ENCODE measurements at places on chromosomes 6 and 20.

GRCh38 chr6:131972741-131973140 is 21.6 kb upstream of the CCN2 start:
- DNase-seq = no peak

GRCh38 chr6:139395891-139396301 is 21.4 kb upstream of the CITED2 start:
- no peak for DNase-seq

GRCh38 chr20:15836634-15837033 is 736.6 kb downstream of the KIF16B start:
- DNase-seq = no peak

GRCh38 chr20:42161228-42161829 is 543.2 kb upstream of the CHD6 start:
- no peak for DNase-seq

- DNase-seq = no peak
Measured at GRCh38 chr20:54497931-54498718, 22.7 kb downstream of the DOK5 start.

DNA sequence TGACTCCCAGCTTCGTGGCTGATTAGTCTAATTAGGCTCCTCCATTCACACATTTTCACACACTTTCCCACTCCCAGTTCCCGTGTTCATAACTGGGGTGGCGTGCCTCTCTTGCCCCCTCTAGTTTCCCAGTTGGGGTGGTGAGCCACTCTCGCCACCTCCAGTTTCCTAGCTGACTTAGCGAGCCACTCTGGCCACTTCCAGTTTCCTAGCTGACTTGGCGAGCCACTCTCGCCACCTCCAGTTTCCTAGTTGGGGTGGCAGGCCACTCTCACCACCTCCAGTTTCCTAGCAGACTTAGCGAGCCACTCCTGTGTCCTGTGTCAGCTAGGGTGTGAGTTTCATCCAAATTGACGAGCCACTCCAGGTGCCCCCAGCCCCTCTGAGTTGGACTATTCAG is 7.4 kb upstream of the GMPR start:
- DNase-seq = no peak

Measured in MCF 10A (cell line).